ENCODE measurements at places on chromosomes 5 and 9.

DNA sequence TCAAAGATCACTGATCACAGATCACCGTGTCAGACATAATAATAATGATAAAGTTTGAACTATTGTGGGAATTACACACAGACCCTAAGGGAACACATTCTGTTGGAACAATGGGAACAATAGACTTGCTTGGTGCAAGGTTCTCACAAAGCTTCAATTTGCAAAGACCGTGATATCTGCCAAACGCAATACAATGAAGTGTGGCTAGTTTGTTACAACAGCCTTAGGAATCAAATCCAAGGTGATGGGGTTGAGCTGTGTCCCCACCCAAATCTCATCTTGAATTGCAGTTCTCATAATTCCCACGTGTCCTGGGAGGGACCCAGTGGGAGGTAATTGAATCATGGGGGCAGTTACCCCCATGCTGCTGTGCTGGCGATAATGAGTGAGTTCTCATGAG is 20.8 kb downstream of the KYAT1 start:
- no peak for DNase-seq

GRCh38 chr9:26357803-26358344 is 534.7 kb downstream of the CAAP1 start:
- no peak for DNase-seq

GRCh38 chr9:11241779-11242178 is 629.0 kb upstream of the PTPRD start:
- DNase-seq: no peak

GRCh38 chr9:135074354-135075233 is 12.9 kb upstream of the OLFM1 start:
- DNase-seq: no peak

- no peak for DNase-seq
Observed at GRCh38 chr9:104121022-104121421, 26.9 kb downstream of the SMC2 start.

GRCh38 chr9:74444369-74444768 is 52.8 kb upstream of the RORB start:
- DNase-seq: no peak

DNA sequence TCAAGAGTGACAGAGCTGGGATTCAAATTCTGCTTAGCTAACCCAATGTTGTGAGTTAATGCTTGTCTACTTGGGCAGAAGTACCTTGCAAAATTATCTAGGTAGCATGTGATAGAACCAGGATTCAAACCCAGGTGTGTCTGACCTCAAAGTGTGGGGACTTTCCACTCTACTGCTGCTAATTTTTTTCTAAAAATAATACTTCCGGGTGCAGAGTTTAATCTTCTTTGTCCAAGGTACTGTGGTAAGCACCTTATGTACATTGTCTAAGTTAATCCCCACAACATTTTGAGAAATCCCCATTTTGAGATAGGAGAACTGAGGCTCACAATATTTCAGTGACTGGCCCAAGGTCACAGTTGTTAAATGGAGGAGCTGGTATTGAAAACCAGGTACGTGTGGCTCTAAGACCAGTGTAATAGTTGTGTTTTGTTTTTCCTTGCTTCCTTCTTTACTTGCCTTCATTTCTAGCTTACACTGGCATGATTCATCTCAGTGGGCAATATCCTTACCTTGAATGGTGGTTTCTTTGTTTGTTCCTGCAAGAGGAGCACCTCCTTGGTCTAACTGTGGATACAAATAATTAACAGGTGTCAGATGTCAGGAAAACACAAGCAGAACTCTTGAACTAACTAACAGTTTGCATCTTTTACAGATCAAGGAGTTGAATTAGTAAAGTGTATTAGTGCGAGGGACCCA is 7.5 kb downstream of the ALDOB start:
- no peak for DNase-seq

DNA sequence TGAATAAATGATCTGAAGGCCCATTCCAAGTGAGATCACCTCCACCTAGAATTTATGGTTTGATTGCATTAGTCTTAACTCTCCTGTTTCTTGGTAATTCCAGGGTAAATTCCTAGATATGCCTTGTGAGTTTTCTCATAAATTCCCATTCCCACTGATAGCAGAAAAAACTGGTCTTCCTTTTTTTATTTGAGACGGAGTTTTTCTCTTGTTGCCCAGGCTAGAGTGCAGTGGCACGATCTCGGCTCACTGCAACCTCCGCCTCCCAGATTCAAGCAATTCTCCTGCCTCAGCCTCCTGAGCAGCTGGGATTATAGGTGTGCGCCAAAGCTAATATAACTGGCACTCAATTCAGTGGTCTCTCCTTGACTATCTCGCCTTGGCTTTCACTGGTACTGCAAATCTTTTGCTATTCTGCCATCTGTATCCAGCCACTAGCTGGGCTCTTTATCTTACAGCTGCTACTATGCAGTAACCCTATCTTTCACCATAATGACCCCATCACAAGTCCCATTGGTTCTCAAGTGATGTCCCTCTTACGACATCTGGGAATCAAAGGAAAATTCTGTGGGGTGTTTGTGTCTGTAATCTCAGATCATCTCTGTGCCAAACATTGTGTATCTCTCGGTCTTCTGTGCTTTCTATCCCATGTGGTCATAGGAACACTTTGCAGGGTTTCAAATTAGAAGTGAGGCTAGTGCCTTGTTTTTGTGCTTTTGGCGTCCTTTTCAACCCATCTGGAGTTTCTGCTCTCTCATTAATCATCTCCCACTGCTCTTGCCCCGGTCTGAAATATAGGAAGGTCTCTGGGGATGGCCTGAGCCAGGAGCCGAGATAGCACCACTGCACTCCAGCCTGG is 14.4 kb downstream of the HNRNPK start:
- DNase-seq: no peak

DNA sequence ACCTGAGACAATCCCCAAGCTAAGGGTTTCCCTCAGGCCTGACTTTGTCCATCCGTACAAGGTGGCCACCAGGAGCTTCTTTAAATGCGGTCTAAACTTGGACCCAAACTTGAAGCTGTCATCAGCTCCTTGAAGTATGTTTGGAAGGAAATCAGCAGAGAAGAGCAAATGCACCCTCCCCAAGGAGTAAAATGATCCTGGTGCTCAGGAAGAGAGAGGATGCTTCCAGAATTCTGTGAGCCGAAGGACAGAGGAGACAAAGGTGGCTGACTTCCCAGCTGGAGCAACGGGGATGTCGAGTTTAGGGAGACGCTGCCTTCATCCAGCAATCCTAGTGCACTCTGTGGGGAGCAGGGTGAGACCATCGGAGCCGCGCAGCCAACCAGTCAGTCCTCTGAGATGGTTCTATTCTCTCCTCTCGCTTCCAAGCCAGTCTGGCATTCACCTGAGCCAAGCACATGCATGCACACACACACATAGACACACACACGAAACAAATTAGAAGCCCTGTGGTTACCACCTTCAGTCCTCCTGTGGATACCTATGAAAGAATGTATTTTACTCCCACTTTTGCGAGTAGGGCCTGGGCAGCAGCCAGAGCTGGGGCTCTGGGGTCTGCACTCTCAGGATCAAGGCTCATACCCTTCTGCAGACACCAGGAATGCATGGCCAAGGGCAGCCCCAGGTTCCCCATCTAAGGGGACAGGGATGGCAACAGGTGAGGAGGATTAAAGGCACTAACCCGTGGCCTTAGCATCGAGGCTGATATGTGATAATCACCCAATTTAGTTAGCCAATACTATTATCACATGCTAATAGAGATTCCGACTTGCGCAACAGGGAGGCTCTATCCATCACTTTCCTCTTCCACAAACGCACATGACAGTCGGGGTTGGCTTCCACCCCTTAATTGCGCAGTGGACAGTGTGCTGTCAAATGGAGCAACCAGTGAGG is 75.8 kb downstream of the GTF3C4 start:
- no peak for DNase-seq

DNA sequence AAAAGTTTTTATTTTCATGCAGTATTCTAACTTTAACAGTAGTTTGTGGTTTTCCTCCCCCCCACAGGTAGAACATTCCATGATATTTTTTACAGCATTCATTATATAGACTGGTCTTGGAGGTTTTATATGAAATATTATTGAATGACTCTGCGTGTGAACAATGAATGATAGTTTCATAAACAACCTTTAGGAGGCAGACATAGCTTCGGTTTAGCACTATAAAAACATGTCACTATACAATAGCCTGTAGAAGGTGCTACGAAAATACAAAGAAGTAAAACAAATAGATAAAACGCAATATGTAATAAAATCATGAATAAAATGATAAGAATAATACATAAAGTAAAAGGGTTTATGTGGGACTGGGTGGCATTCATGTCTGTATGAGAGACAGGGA is 8.5 kb downstream of the KLF4 start:
- DNase-seq: no peak

- no peak for DNase-seq
Observed at GRCh38 chr9:109164042-109164441, 3.0 kb downstream of the FRRS1L start.
